NCI-H2081 (cell line): ENCODE measurements at places on chromosomes 16 and 17.

DNA sequence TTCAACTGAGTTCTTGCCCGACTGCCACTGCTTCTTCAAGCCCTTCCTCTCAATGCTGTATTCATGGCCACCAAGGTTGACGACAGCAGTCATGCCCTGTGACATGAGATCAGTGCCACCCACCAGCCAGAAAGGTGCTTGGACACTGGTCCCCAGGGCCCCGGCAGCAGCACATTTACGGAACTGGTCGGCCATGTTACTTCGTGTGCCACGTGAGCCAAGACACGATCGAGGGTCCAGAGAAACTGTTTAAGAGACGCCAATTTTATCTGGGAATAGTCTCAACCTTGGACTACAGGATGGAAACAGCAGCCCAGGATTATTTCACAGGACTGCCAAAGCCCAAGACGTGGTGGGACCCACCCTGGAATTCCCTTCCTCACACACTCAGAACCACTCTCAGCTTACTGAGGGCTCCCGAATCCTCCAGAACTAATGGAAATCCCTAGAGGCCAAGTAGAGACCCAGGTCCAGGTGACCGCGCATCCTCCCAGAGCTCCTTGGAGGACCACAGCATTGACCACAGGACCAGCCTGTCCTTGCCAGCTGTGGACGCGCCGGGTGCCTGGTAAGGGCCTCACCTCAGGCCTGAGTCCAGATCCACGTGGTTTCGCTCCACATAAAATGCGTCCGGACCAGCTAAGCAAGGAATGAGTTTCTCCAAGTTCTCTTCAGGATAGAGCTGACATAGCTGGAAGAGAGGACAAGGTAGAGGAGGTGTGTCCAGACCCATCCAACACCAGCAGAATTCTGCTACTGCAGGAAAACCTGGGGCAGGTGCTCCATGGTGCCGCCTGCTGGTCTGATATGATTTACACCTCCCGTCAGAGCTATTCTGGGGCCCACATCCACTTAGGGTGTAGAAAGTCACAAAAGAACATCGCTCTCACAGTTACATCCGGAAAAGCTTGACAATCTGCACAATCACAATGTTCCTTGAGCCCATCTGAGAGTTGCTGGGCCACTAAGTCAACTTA, 28.2 kb downstream of the MAP1LC3B start:
- DNase-seq: no peak

DNA sequence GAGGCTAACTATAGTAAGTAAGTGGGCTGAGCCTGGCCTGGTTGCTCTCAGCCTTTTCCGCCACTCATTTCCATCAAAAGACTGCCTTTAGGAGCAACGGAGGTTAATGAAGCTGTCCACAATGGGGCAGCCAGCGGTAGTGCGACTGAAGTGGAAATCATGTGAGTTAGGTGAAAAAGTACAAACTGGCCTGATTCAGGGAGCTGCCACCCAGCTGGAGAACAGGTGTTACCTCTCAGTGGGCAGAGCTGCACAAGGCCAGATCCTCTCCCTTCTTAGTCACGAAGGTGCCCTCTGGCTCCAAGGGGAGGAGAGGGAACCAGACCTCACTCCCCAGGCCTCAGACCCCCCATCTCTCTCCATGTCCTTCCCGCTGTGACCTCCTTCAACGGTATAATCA, 34.4 kb upstream of the CDRT4 start:
- no peak for DNase-seq

GRCh38 chr17:82257473-82257872, 16.0 kb downstream of the CSNK1D start:
- DNase-seq: no peak

GRCh38 chr17:59373882-59374495, 42.5 kb downstream of the YPEL2 start:
- DNase-seq: no peak
